Epithelial cell of prostate (primary cell): ENCODE measurements at places on chromosomes 3 and 15.

- no peak for DNase-seq
These were observed 60.1 kb upstream of the DAZL start for GRCh38 chr3:16665282-16665741.

GRCh38 chr15:79582650-79583049, 150.5 kb downstream of the MINAR1 start:
- DNase-seq = no peak

DNA sequence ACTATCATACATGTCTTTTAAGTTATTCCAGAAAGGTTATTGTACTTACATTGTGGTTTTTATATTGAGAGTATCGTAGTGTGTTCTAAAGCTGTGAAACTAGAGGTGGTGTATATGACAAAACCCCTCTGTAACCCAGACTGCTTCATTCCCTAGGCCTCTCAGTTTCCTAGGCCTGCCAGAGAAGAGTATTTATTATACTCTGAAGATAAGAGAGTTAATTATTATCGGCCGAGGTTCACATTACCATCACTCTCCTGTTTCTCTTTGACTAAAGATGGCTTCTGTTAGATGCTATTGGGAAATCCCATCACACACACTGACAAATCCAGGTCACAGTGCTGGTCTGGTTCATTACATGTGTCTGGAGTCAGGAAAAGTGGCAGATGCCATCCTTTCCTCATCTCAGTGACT, 20.5 kb downstream of the EXOSC7 start:
- DNase-seq = no peak

DNA sequence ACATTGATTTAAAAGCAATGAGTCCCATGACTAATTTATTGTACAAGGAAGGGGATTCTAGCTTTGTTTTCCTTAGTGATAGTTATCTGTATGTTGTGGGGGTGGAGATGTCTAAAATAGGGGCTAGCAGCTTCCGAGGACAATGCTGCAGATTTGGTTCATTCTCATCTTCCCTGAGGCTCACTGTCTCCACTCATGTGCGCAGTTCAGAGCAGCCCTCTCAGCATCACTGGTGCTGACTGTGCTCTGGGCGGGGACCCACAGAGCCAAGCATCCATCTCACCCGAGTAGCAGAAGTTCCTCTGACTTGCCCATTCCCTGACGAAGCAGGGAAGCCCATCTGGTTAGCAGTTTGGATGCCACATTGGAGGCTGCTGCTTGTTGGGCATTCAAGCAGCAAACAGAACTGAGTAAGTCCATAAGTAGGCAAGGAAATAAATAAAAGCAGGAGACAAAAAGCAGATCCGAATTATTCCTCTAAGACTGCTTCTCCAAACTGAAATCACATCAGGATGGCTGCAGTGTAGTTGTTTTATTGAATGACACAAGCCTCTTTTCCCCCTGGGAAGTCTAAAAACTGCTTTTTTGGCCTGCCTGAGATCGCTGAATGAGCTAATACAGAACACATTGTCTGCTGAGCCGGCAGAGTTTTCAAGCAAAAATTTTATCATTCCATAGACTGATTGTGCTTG, 27.5 kb downstream of the RARB start:
- no peak for DNase-seq

DNA sequence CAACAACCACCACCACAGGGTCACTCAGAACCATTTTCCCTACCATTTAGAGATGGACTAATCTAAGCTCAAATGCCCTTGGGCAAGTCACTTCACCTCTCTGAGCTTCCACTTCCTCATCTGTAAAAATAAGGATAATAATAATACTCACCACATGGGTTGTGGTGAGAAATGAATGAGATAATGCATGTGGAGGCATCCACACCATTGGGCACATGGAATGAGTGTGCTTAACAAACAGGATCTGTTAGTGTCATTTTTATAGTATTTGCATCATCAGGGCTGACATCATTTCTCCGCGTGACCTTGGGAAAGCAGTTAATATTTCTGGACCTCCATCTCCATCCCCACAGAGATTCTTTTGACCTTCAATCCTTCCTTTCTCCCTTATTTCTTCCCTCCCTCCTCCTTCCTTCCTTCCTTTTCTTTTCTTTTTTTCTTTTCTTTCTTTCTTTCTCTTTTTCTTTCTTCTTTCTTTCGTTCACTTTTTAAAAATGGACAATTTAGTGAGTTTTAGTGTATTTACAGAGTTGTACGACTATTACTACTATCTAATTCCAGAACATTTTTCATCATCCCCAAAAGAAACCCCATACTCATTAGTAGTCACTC, 7.7 kb upstream of the RFT1 start:
- DNase-seq = no peak
